Spinal cord (tissue), 10 donors: ENCODE measurements at places on chromosomes 1 and 21.

- no peak for DNase-seq
Measured at GRCh38 chr1:153643100-153643499, 9.2 kb downstream of the CHTOP start.

DNA sequence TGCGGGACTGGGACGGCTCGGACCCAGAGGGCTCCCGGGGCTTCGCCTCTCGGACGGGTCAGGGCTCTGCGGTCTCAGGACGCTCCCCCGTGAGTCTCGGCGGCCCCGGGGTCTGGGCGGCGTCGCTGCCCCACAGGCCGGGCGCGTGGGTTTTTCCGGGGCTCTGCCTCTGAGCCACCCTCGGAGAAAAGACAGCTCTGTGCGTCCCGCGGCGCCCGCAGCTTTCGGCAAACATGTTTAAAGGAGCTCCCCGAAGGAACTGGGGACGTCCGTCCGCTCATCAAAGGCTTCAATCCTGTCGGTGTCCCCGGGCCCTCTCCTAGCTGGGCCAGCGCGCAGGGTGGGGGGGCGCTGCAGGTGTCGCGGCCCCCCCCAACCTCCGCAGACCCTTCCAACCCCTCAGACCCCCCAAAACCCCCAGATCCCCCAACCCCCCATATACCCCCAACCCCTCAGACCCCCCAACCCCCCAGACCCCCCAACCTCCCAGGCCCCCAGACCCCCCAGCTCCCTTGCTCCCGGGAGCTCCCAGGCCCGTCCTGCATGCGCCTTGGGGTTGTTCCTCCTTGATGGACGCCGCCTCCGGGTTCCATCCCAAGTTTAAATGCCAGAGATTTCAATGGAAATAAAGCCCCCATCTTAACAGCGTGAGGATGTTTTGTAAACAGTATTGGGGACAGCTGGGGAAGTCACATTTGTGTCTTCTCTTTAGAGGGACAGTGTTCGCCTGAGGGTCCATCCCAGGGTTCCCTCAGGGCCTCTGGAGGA, 996 bp upstream of the C1orf159 start:
- DNase-seq = no peak

DNA sequence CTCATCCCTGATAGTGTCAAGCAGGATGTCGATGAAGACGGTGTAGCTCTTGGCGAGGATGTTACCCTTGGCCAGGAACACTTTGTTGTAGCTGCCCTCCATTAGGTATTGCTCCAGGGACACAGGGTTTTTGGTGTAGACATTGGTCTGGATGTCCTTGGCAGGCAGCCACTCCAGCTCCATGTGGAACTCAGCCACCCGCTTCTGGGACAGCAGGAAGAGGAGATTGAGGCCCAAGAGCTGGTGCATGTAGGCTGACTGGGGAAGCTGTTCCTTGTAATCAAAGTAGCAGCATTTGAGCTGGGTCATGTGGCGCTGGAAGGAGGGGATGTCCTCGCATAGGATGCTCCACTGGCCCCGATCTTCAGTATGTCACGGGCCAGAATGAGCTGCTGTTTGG, 9.5 kb downstream of the IL6R start:
- DNase-seq = no peak

DNA sequence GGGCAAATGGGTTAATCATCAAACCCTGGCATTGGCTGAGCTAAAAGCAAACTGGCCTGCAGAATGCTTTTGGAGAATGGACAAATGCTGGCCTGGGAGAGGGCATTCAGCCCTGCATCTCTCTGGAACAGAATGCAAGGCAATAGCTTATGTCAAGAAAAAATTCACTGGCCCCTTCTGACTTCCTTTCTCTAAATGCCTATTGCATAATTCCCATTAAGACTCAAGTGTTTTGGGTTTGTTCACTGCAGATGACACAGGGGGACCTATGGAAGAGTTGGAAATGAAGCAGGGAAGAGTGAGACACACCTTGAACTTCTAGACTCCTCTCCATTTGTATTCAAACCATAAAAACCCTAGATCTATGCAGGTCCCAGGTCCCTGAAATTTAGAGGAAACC, 15.9 kb downstream of the PEA15 start:
- DNase-seq = no peak

DNA sequence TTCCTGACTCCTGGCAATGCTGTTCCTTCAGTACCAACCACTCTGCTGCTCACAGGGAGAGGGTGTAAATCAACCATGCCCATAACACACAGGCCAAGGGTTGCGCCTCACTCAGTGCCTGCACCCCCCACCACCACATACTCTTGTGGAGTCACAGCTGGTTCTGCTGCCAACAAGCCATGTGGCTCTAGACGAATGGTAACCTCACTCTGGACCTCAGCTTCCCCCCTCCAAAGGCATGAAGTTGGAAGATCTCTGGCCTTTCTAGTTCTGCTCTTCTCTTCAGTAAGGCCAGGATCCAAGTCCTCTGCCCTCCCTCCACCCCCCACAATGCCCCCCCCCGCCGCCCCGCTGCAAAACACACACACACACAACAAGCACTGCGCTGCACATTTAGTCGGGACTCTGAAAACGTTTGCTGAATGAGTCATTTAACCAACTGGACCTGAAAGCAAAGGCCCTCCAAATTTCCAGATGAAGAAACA, 1.7 kb upstream of the GLIS1 start:
- DNase-seq = no peak

GRCh38 chr21:32183396-32183795, 95.5 kb downstream of the MIS18A start:
- DNase-seq = no peak
